ENCODE measurements at places on chromosomes 12 and 14.

DNA sequence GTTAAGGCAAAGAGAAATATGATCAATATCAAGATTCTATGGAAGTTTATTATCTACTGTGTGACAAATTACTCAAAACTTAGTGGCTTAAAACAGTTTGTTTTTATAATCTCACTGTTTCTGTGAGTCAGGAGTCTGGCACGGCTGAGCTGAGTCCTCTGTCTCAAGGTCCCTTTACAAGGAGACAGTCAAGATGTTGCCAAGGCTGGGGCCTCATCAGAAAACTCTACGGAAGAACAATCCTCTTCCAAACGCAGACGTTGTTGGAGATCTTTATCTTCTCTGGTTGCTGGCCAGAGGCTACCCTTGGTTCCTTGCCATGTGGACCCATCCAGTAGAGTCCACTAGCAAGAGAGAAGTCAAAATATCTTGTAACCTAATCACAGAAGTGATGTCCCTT, 100.6 kb upstream of the CCND2 start:
- no peak for DNase-seq

- DNase-seq: no peak
These were observed 6.4 kb downstream of the FOXA1 start for GRCh38 chr14:37588667-37588955.

GRCh38 chr12:15580431-15580830, 208.8 kb downstream of the EPS8 start:
- DNase-seq: no peak

DNA sequence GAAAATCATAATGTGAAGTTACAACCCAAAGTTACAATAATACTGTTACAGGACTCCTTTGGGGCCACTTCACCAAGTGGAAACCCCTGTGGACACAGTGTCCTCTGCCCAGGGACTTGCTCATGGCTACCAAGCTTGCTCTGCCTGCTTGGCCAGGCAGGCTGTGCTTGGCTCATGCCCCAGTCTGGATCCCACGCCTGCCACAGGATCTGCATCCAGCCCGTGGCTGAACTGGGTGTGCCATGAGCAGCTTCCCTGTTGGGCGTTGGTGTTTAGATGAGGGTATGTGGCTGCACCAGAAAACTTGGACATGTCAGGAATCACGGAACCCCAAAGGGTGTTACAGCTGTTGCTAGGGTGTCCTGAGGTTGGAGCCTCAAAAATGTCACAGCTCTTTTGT, 820.9 kb downstream of the SLC6A15 start:
- no peak for DNase-seq

- no peak for DNase-seq
These were observed 6.0 kb upstream of the MANSC4 start for GRCh38 chr12:27785882-27786570.

DNA sequence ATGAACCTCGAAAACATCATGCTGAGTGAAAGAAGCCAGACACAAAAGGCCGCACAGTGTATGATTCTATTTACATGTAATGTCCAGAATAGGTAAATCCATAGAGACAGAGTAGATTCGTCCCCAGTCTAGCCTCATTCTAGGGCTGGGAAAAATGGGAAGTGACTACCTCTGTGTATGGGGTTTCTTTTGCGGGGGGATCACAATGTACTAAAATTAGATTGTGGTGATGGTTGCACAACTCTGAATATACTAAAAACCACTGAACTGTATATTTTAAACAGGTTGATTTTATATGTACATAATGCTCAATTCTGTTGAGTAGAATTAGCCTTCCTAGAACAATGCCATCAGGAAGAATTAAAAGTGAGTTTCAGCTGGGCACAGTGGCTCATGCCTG, 6.3 kb upstream of the RILPL2 start:
- DNase-seq: no peak

DNA sequence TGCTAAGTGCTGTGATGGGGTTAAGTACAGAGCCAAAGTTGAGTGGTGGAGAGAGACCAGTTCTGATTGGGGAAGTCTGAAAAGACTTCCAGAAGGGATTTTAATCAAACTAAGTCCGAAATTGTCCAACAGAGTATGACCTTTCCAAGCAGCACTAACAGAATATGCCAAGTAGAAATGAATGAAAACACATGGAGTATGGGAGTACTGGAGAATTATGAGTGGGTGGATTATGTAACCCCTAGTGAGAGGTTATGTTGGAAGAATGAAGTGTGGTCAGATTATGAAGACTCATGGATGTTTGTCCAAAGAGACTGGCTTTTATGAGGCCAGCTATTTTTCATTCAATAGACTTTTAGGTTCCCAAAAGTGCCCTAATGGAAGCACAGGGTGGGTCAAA, 94.0 kb upstream of the PLEKHA5 start:
- no peak for DNase-seq

GRCh38 chr14:55005071-55005470, 21.8 kb downstream of the WDHD1 start:
- no peak for DNase-seq

DNA sequence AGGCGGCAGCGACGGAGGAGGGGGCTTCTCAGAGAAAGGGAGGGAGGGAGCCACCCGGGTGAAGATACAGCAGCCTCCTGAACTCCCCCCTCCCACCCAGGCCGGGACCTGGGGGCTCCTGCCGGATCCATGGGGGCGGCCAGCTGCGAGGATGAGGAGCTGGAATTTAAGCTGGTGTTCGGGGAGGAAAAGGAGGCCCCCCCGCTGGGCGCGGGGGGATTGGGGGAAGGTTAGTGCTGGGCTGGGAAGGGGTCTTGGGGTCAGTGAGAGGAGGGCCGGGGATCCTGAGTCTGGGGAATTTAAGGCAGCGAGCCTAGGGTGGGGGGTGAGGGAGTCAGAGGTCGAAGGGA, 203 bp downstream of the NFATC4 start:
- DNase-seq: no peak

DNA sequence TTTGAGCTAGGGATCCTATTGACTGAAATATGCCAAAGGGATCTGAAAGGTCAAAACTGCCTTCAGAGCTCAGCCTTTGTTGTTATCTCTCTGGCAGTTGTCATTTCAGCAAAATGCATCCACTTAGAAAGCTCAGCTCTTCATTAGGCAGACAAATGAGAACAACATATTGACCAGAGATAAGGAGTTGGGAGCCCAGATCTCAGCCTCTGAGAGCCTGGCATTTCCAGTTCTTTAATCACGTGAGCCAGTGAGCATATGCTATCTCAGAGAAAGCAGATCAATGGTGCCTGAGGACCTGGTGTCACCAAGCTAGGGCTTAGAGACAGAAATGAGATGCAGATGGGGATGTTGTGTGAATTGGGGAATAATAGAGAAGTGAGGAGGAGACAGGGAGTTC, 101.1 kb downstream of the DAD1 start:
- DNase-seq: no peak

DNA sequence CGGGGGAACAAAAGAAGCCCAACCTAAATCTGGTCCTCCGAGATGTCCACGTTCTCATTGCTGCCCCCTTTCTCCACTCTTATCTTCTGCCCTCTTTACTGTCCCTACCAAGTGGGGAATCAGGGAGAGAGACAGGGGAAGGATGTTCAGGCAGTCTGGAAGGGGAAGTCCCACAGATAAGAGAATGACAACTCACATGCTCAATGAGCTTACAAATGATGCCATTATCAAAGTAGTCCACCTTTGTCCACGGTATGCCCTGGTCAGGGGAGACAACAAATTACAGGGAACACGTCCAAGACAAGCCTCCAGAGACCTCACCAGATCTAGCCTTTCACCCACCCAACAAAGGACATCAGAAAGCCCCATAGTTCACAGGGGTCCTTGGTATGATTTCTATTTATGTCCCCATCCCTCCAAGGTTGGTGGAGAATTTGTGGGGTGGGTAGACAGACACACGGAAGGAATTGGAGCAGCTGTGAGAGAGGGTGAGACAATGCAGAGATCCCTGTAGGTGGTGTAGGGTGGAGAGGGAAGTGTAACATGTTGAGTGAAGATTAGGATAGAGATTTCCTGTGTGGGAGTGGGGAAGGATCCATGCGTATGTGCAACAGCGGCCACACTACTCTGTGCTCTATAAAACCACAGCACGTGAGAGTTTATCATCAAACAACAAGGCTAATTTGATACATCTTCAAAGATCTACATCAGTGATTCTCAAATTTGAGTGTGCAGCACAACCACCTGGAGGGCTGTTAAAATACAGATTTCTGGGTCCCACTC, 10.7 kb downstream of the MYO1A start:
- no peak for DNase-seq

DNA sequence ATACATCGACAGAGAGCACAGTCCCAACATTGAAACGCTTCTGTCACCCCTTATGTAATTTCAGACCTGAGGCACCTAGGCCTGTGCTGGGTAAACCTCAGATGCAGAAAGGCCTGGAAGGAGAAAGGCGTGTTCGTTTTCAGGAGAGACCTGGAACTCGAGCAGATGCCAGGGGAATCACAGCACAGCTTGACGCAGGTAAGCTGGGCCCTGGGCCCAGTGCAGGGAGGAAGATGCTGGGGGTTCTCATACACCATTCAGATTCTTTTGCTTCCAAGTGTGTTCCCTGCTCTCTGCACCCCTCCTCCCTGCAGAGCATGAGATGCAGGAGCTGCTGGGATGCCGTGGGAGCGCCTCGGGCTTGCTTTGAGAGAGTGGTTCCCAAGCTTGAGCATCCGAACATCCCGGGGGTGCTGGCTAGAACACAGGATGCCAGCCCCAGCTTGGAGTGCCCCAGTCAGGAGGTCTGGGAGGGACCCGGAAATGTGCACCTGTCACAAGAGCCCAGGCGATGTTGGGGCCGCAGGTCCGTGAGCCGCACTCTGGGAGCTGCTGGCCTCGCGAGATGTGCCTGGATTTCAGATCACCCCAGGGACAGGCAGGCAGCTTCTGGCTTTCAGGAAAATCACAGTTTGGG, 35.9 kb downstream of the FZD10 start:
- DNase-seq: no peak

GRCh38 chr12:113766131-113766878, 199.8 kb downstream of the RBM19 start:
- DNase-seq: no peak

- no peak for DNase-seq
These were observed 24.7 kb upstream of the MAP1LC3B2 start for GRCh38 chr12:116534311-116535121.

GRCh38 chr12:56872366-56872765, 61.8 kb downstream of the SDR9C7 start:
- DNase-seq: no peak

DNA sequence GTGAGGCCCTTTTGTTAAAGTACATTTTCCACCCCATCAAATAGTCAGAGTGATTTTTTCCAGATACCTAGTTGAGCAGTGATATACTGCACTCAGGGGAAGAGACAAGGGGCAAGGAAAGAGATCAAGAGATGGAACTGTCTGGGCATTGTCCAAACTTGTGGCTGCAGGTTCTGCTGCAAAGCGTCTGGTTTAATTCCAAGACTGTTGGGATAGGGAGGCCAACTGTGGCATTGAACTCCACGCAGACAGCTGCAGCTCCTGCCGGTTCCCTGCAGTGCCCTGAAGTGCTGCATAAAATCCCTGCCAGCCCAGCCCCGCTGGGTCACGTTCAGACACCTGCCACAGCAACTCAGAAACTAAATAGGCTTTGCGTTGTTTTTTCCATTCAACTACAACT, 30.5 kb downstream of the RPH3A start:
- no peak for DNase-seq

GRCh38 chr14:33435911-33436689, 497.4 kb downstream of the NPAS3 start:
- DNase-seq: no peak

GRCh38 chr14:58769771-58770170, 132.0 kb downstream of the DACT1 start:
- DNase-seq: no peak

- no peak for DNase-seq
These were observed 12.1 kb downstream of the SNRPF start for GRCh38 chr12:95870897-95871296.

GRCh38 chr12:3083241-3083920, 6.2 kb downstream of the TSPAN9 start:
- DNase-seq: no peak

DNA sequence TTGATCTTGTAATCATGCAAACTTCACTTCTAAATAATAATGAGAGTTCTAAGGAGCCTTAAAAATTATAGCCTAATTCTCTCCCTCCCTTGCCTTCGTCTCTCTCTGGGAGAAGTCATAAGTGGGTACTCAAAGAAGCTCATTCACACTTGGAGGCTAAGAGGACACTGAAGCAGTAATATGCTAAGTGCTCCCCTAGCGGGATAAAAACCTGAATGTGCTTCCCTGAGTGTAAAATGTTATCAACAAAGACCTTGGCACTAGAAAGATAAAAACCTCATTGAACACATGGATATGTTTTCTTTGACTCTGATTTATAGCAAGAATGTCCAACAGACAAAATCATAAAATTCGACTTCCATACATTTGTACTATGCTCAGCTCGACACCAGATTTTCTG, 337.9 kb upstream of the NOVA1 start:
- DNase-seq: no peak

GRCh38 chr12:78863482-78864402, 832 bp upstream of the SYT1 start:
- peak; percentile 77 for DNase-seq

- no peak for DNase-seq
These were observed 177.4 kb downstream of the DICER1 start for GRCh38 chr14:94979891-94980290.

Data from aorta (tissue), 5 donors.